ENCODE measurements at places on chromosomes 6 and 20. TPM values are rescaled to one million over a fixed set of nuclear protein-coding genes. Genes with fewer than 3 reads are reported as not detected.

GRCh38 chr20:61598586-61598985, 346.5 kb downstream of the CDH4 start:
- no peaks in the 10 kb centered on the region for H3K27me3 ChIP-seq
- H3K4me1 ChIP-seq: no peaks in the 10 kb centered on the region
- no peak for DNase-seq
- H3K27ac ChIP-seq: no peak overlapping the region
- H3K4me3 ChIP-seq: no peak overlapping the region

DNA sequence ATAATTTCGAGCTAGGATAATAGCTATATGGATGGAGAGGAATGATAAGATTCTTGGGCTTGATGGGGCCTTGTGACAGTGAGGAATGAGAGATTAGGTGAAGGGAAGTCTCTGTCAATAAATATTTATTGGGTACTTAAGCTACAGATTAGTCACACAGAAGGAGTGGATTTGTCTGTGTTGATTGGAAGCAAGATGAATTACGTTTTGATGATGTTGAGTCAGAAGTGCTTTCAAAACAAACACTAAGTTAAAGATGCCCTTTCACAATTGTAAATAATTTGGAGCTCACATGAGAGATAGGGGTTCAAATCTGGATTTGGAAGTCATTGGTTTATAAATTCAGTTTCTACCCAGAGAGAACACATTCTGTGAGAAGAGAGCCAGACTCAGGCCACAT, 834.2 kb downstream of the KIF16B start:
- H3K27ac ChIP-seq: no peak overlapping the region
- H3K4me1 ChIP-seq: no peaks in the 10 kb centered on the region
- no peak for DNase-seq
- H3K36me3 ChIP-seq: no peaks in the 10 kb centered on the region
- no peak overlapping the region for H3K4me3 ChIP-seq

DNA sequence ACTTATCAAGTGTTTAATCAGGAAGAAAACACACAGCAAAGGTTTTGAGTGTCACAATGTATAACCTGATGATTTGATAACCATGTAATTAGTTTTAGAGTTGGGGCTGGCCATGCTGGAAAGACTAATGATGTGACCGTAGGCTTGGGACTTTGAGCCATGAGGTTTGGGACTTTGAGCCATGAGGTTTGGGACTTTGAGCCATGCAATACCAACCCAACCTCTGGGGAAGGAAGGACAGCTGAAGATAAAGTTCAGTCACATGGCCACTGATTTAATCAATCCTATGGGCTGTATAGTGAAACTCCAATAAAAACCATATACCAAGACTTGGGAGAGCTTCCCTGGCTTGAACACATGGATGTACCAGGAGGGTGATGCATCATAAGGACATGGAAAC, 32.8 kb downstream of the SLC35B3 start:
- H3K4me1 ChIP-seq: no peaks in the 10 kb centered on the region
- no peak overlapping the region for H3K27ac ChIP-seq
- H3K4me3 ChIP-seq: no peak overlapping the region
- no peaks in the 10 kb centered on the region for H3K27me3 ChIP-seq
- DNase-seq: no peak
- peaks cover 3% of the 10 kb centered on the region for H3K36me3 ChIP-seq

NTSR1 gene
- 0.37 TPM for total RNA-seq

- DNase-seq: no peak
- H3K4me1 ChIP-seq: peaks cover 13% of the 10 kb centered on the region
- no peaks in the 10 kb centered on the region for H3K36me3 ChIP-seq
- peaks cover 63% of the 10 kb centered on the region for H3K27me3 ChIP-seq
Observed at GRCh38 chr20:658731-659291, 5.8 kb upstream of the SRXN1 start.

GRCh38 chr6:17159240-17159639, 57.4 kb downstream of the STMND1 start:
- no peak overlapping the region for H3K27ac ChIP-seq
- H3K4me1 ChIP-seq: no peaks in the 10 kb centered on the region
- no peak for DNase-seq
- H3K27me3 ChIP-seq: peaks cover 13% of the 10 kb centered on the region
- no peaks in the 10 kb centered on the region for H3K36me3 ChIP-seq

GRCh38 chr20:35510951-35511735, 18.3 kb downstream of the C20orf173 start:
- H3K36me3 ChIP-seq: peaks cover 10% of the 10 kb centered on the region
- H3K4me1 ChIP-seq: peaks cover 14% of the 10 kb centered on the region
- no peak overlapping the region for H3K27ac ChIP-seq

ACSS1 gene
- total RNA-seq: 55.8 TPM

TNXB gene
- 9.2 TPM for total RNA-seq

MRPS18B gene
- 44.5 TPM for total RNA-seq

DNA sequence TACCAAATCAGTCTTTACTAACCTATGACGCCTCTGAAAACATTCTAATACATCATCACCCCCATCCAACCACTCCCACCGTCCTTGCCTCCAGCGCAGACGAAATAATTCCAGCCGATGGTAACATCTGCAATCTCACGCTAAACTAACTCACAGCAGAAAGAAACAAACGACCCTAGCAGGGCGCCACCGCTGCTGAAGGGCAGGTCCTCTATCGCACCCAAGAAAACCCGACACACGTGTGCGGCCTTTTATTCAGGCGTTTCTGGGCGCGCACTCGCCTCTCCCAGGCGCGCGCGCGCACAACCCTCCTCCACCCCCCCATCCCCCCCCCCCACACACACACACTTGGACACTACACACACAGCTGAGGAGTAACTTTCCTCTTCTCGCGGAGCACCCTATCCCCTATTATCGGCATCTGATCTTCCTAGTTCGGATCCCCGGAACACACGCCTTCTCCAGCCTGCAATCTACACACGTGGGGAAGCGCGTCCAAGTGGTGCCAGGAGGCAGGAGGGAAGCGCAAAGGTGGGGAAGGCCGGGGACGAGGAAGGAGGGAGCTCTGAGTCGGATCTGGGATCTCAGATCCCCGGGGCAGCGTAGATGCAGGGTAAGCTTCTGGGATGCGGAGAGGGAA, 1.4 kb downstream of the GFOD1 start:
- H3K27ac ChIP-seq: peak overlapping the region; percentile 78
- peaks cover 2% of the 10 kb centered on the region for H3K36me3 ChIP-seq

- H3K4me3 ChIP-seq: no peak overlapping the region
- H3K4me1 ChIP-seq: peaks cover 2% of the 10 kb centered on the region
- no peak for DNase-seq
Observed at GRCh38 chr20:22583773-22584521, 425 bp downstream of the FOXA2 start.

- H3K27me3 ChIP-seq: peaks cover 26% of the 10 kb centered on the region
- no peak overlapping the region for H3K27ac ChIP-seq
- H3K36me3 ChIP-seq: no peaks in the 10 kb centered on the region
- no peak for DNase-seq
Observed at GRCh38 chr20:58551631-58552030, 36.4 kb upstream of the APCDD1L start.

SGK2 gene
- 0.48 TPM for total RNA-seq

GRCh38 chr6:127348028-127348661, 4.7 kb upstream of the ECHDC1 start:
- peaks cover 11% of the 10 kb centered on the region for H3K36me3 ChIP-seq
- H3K4me3 ChIP-seq: no peak overlapping the region
- DNase-seq: no peak
- no peak overlapping the region for H3K27ac ChIP-seq
- H3K4me1 ChIP-seq: peaks cover 4% of the 10 kb centered on the region

GRCh38 chr6:90401933-90402830, 105.5 kb upstream of the BACH2 start:
- peak; percentile 57 for DNase-seq
- H3K4me3 ChIP-seq: peak overlapping the region; percentile 53
- no peaks in the 10 kb centered on the region for H3K27me3 ChIP-seq
- H3K36me3 ChIP-seq: peaks cover 3% of the 10 kb centered on the region
- H3K4me1 ChIP-seq: peaks cover 60% of the 10 kb centered on the region

GRCh38 chr6:129647044-129647443, 62.9 kb downstream of the ARHGAP18 start:
- H3K4me3 ChIP-seq: no peak overlapping the region
- peaks cover 2% of the 10 kb centered on the region for H3K36me3 ChIP-seq
- peaks cover 7% of the 10 kb centered on the region for H3K4me1 ChIP-seq
- DNase-seq: no peak
- peaks cover 5% of the 10 kb centered on the region for H3K27me3 ChIP-seq

RIPPLY2 gene
- not detected for total RNA-seq

- H3K36me3 ChIP-seq: no peaks in the 10 kb centered on the region
- no peak for DNase-seq
- H3K4me1 ChIP-seq: no peaks in the 10 kb centered on the region
- no peak overlapping the region for H3K4me3 ChIP-seq
- H3K27ac ChIP-seq: no peak overlapping the region
Observed at GRCh38 chr6:54877713-54878317, 31.2 kb downstream of the FAM83B start.

- H3K27ac ChIP-seq: peak overlapping the region; percentile 78
- no peak for DNase-seq
- H3K4me3 ChIP-seq: peak overlapping the region; percentile 88
- peaks cover 7% of the 10 kb centered on the region for H3K36me3 ChIP-seq
- H3K27me3 ChIP-seq: peaks cover 4% of the 10 kb centered on the region
Observed at GRCh38 chr20:38471987-38472512, 593 bp upstream of the RALGAPB start.

Data from activated naive CD8-positive, alpha-beta T cell treated with anti-CD3 and anti-CD28 coated beads, Interleukin-2, amount 10 ng/mL, durations not matched to agents 7 days and 5 days (primary cell).